Neuronal stem cell (in vitro differentiated cells): ENCODE measurements at places on chromosomes 2 and 18.

GRCh38 chr2:167652401-167652800, 595.0 kb downstream of the STK39 start:
- DNase-seq = no peak

- no peak for DNase-seq
These were observed 168.0 kb downstream of the SPP2 start for GRCh38 chr2:234218266-234219045.

GRCh38 chr2:109209412-109209811, 80.4 kb downstream of the SH3RF3 start:
- no peak for DNase-seq

DNA sequence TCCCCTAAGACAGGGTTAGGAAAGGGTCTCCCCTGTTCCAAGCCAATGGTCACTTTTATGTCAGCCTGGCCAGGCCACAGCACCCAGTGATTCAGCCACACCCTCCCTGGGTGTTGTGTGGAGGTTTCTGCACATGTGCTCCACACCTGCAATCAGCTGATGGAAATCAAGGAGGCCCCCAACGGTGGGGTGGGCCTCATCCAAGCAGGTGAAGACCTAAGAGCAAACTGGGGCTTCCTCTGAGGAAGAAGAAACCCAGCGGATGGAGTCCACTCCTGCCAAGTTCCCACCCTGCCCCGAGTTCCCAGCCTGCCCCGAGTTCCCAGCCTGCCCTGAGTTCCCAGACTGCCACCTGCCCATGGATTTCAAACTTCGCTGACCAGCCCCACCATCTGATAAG, 55.4 kb downstream of the KIF1A start:
- no peak for DNase-seq

DNA sequence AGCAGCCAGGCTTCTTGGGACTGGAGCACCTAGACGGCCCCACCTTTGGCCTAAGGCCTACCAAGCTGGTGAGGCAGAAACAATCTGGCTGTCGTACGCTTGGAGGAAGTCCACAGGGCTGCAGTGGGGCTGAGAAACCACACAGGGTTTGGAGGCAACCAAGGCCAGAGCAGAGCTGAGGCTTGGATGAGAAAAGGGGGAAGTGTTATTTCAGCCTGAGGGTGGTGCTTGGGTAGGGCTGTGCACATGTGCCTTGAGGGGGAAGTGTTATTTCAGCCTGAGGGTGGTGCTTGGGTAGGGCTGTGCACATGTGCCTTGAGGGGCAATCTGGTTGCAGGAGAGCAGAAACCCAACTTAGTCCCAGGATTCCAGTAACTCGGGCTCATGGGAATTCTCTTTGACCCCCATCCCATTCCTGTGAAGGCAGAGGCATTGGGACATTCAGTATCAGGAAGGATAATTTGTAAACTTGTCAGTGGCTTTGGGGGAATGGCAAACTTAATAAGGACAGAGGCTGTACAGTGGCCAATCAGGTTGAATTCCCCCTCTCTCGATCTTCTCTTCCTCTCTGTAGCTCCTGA, 971 bp upstream of the FBXO41 start:
- DNase-seq = no peak

DNA sequence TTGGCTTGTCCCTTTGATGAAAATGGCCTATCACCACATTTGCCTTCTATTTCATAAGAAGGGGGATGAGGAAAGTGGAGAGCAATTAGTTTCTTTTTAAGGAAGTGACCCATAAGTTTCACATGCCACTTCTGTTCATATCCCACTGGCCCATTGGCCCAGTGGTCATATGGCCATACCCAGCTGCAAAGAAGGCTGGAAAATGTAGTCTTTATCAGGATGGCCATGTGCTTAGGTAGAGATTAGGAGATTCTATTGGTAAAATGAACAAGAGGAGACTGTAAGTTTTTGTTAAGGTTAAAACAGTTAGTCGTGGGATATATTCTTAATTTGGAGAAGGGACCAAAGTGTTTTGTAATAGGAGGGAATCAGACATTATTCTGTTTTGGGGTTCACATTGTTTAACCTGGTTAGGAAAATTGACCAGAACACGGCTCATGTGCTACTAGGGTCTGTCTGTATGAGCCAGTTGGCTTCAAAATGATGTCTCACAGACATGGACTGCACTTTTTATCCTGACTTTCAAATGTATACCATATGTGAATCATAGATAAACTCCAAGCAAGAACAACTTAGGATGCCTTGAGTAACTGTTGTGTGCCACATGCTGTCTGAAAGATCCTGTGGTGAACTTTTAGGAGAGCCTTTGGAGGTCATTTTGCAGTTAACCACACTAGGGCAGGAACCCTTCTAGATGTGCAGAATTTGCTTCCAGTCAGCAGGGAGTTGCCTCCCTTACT, 17.3 kb downstream of the PLCL1 start:
- DNase-seq = no peak

GRCh38 chr2:161400076-161400475, 16.0 kb upstream of the TBR1 start:
- no peak for DNase-seq

DNA sequence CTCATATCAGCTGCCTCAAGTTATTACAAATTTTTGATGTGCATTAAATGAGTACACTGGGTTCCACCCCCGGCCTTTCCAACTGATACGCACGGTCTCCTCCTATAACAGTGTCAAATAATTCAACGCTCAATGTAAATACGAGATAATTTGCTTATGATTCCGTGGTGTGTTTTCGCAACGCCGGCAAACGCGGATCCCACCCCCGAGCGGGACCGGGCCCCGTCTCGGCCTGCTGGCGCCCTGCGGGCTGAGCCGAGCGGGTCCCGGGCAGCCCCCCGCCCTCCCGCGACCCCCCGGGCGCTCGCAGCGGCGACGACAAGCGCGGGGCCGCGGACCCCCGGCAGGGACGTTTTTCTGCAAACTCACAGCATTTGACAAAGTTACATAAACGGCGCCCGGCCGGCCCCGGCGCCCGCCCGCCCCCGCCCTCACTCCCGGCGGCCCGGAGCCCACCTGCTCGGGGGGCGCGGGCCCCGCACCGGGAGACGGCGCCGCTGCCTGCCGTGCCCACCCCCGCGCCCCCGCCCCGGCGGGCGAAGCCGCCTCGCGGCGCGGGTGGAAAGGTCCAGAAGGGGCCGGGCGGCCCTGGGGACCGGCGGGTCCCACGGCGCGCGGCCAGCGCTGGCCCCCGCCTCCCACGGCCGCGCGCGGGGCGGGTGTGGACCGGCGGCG, 762 bp downstream of the HDAC4 start:
- DNase-seq = no peak

GRCh38 chr18:65610939-65611338, 139.9 kb upstream of the CDH7 start:
- DNase-seq = peak; percentile 11

DNA sequence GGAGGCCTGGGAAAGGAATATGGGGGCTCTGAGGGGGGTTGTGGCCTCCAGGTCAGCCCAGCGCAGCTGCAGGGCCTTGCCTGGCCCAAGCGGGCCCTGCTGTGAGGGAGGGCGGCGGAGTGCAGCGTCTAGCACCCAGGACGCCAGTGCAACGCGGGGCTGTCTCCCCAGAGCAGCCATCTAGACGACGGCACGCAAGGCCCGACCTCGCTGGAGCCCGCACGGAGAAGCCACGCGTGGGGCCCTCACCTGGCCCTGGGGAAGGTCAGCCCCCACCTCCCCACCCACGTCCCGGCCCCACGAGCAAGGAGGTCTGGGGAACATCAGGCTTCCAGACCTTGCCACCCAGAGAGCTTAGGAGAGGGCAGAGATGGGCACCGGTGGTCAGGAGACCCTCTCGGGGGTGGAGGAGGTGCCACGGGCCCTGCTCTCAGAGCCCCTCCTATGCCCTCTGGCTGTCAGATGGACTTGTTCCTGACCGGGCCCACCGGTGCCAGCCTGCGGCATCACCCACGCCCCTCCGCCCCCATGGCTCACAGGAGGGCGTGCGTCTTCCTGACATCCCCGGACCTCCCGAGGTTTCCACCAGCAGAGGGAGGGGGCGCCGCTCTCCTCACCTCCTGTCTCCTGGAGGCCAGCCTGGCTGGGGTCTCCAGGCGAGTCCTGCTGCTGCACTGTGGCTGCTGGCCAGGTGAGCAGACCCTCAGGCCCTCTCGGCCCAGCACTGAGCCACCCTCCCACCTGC, 17.0 kb downstream of the GPR35 start:
- DNase-seq = no peak

DNA sequence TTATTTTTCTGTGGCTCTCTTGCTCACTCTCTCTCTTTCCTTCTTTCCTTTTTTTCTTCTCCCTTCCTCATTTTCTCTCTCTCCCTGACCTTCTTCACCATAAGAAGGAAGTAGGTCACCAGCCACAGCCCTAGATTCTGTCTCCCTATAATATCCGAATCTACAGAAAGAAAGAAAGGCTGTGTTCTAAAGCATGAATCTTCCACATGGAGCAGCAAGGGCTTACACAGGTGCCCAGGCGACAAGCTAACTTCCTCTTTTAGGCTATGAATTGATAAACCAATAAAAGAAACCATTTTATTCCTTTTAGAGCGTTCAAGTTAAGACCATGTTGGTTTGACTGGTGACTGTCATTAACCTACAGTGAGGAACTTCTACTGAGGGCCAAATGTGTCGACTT, 49.3 kb downstream of the CACNB4 start:
- no peak for DNase-seq

DNA sequence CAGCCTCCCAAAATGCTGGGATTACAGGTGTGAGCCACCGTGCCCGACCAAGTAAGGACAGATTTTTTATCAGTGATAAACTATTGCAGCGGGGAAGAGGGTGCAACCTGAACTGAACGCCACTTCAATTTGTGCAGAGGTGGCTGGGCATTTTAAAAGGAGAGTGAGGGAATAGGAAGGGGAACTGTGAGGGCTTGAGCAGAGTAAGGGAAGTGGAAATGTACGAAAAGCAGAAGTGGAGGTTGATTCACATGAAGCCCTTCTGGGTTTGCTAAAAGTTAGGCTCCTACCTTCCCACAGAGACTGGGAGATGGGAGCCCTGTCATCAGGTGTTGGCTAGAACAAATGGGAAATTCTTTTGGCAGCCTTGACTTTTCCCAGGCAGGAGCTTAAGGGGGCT, 6.1 kb downstream of the STK11IP start:
- DNase-seq = no peak

DNA sequence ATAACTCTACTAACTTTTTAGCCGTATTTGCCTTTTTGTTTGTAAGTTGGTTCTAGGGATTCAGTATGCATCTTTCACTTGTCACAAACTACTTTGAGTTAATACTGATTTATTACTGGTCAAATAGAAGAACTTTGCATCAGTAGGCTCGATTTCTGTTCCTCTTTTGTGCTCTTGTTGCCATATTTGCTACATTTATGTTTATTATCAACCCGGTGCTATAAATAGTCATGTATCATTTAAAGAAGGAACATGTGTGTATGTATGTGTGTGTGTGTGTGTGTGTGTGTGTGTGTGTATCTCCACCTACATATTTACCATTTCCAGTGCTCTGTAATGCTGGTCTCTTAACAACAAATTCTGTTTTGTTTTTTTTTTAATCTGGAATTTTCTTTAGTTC, 79.6 kb upstream of the B3GNT7 start:
- no peak for DNase-seq

DNA sequence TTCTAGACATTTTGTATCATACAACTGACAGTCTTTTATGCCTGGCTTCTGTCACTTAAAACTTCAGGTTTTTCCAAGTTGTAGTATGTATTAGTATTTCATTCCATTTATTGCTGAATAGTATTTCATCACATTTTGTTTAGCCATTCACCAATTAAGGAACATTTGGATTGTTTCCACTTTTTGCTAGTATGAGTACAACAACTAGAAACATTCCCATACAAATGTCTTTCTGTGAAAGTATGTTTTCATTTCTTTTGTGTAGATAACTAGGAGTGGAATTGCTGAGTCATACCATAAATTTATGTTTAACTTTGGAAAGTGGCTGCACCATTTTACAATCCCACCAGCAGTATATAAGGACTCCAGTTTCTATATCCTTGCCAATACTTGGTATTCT, 135.9 kb downstream of the ATAD2B start:
- DNase-seq = no peak

- no peak for DNase-seq
These were observed 43.1 kb downstream of the RMP24 start for GRCh38 chr18:36015629-36016028.

- DNase-seq = no peak
These were observed 226.5 kb downstream of the SEPTIN10 start for GRCh38 chr2:109387221-109387735.

DNA sequence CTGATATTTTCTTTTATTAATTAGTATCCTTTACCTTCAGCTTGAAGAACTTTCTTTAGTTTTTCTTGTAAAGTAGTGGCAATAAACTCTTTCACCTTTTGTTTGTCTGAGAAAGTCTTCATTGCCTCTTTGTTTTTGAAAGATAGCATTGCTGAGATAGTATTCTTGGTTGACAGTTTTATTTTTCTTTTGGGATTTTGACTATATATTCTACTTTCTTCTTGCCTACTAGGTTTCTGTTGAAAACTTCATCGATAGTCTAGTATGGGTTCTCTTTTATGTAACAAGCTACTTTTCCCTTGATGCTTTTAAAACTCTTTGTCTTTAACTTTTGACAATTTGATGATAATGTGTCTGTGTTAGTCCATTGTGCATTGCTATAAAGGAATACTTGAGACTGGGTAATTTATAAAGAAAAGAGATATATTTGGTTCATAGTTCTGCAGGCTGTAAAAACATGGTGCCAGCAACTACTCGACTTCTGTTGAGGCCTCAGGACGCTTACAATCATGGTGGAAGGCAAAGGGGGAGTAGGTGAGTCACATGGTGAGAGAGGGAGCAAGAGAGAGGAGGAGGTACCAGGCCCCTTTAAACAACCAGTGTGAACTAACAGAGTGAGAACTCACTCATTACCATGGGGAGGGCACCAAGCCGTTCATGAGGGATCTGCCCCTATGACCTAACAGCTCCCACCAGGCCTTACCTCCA, 12.0 kb downstream of the CCDC150 start:
- DNase-seq = no peak

GRCh38 chr2:25085761-25086560, 44.1 kb downstream of the EFR3B start:
- DNase-seq = no peak

- no peak for DNase-seq
These were observed 108.3 kb downstream of the DSEL start for GRCh38 chr18:67408240-67408639.

DNA sequence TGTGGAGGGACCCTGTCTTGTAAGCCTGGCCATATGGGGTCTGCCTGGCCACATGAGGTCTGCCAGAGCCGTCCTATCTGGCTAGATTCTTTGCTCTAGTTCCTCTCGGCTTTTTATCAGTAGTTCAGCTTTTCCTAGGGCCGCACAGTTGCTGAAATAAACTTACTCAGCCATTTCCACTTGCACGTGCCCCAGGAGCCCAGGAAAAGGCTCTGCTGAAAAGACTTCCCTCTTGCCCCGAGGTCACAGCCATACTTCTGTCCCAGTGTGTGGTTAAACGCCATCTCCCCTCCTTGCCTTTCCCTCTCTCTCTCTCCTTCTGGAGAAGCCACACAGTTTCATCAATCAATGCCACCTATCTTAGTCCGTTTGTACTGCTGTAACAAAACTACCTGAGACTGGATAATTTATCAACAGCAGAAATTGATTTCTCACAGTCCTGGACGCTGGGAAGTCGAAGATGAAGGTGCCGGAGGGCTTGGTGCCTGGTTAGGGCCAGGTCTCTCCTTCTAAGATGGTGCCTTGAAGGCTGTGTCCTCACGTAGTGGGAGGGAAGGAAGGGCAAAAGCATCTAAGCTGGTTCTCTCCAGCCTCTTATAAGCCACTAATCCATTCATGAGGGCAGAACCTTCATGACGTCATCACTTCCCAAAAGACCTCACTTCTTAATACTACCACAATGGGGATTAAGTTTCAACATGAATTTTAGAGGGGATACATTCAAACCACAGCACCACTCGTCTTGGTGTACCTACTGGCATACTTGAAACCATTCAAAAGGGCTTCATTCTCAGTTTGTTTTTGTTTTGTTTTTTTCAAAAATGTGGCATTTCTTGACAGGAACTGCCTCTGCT, 11.2 kb upstream of the GALM start:
- no peak for DNase-seq
